Activated naive CD4-positive, alpha-beta T cell treated with anti-CD3 and anti-CD28 coated beads, Interleukin-2, amount 50 U/mL, for 72 hours (primary cell): ENCODE measurements at places on chromosomes 3 and 15. TPM values are rescaled to one million over a fixed set of nuclear protein-coding genes. Genes with fewer than 3 reads are reported as not detected.

DNA sequence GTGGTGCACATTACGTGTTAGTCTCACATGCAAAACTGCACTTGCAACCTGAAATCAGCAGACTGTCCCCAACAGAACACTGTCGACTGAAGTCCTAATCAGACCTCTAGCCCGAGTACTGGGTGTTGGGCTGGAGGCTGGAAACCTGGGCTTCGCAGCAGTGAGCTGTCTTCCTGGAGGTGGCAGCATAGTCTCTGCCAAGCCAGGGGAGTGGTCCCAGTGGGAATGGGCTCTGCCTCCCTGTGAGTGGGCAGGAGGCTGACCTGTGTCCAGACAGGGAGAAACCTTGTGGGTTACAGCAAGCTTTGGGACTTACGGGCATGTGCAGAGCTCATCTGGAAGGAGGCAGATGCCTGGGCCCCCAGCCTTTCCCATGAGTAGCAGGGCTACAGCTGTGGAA, 38.2 kb upstream of the MYZAP start:
- no peak for DNase-seq

DNA sequence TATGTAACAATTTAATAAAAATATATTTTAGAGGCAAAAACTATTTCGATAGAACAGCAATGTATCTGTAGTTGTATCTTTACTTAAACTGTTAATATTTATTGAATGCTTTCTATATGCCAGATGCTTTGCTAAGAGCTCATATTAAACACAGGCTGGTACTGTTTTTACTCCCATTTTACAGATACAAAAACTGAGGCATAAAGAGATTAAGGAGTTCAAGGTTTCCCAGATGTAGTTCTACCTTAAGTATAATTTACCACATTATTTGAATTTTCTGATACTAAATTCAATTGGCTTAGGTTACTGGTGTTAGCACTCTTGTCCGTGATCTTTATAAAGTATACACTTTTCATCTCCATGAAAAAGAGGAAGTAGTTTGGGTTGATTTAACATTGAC, 149.8 kb downstream of the ROBO2 start:
- DNase-seq, result no peak

DNA sequence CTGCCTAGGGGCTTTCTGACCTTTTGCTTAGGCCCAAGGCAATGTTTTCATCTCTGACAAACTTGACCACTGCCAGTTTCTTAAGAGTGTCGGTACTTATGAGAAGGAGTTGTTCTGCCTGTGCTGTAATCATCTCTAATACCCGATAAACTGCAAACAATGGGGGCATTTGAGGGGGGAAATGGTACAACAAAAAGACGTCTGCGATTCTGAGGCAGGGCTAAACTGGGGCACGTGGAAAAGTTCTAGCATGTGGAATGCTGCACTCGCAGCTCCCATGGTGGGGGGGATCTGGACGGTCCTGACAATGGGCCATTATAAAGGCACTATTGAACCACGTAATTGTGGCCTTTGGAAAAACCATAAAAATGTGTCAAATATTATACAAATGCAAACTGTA, 73.1 kb upstream of the SAMMSON start:
- no peak for DNase-seq

GRCh38 chr3:71962561-71963240, 177.8 kb upstream of the PROK2 start:
- DNase-seq, result no peak

DNA sequence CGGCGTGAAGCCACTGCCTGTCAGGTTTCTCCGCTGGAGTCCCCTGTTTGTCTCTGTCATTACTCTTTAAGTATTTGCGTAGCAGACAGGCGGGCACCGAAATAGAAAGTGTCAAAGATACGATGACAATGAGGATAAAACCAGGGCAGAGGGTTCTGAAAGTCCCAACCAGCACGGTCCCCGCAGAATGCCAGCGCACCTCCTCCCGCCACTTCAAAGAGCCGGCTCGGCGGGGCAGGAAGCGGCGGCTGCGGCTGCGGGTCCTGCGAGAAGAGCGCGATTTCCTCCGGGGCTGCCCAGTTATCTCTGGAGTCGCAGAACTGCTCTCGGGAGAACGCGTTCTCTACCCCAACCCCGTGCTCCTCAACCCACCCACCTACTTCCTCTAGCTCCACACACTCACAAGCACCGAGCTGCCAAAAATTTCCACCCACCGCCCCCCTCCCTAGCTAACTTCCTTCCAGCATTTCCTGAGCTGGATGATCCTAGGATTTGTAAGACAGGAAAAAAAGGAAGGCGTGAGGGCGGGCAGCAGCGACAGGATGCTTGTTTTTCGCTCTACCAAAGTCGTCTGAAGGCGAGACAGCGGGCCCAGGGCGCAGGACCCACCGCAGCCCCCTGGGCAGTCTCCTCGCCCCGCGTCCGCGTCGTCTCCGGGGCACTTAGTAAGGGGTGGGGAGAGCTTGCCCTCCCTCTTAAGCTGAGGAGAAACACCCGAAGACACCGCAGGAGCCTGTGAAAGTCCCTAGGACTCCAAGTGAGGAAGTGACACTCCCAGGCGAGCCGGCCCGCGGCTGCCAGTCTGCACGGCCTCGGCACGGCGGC, at the start of gene ARHGAP31:
TSS of gene ARHGAP31 (plus strand) at position 513 of the 825 bp plus-strand sequence. CDS start 522 bp downstream, outside the sequence.
- peak; percentile 96 for DNase-seq

DNA sequence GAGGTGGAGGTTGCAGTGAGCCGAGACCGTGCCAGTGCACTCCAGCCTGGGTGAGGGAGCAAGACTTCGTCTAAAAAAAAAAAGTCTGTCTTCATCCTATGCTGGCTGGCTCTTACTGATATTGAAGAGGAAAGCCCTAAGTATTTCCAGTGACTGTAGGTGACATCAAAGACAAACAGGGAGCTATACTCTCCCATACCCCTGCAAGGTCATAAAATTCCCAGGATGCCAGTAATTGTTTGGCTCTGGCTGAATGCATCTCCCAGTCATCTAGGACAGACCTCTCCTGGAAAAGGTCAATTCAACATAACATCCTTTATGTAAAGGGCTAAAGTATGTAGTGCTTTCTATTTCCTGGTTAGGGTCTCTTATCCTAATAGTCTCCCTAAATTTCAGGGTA, 8.0 kb downstream of the ZBBX start:
- no peak for DNase-seq

GRCh38 chr3:77887611-77888010, 847.7 kb downstream of the ROBO2 start:
- DNase-seq, result no peak

DNA sequence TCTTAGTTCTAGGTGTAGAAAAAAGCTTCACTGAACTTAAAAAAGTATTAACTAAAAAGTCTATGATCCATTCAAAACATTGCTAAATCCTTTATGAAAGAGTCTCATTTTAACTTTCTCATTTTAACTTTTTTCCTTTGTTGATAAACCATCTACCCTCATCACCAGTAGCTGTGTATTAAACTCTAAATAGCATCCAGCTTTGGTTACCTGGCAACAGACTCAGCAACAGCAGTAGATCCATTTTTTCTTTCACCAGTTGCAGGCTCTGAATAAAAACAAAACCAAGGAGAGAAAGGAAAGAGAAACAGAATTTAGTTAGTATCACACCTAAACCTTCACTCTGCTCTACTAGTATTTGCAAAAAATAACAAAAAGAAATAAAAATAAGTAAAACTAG, 51.6 kb downstream of the TP53BP1 start:
- DNase-seq, result no peak

DNA sequence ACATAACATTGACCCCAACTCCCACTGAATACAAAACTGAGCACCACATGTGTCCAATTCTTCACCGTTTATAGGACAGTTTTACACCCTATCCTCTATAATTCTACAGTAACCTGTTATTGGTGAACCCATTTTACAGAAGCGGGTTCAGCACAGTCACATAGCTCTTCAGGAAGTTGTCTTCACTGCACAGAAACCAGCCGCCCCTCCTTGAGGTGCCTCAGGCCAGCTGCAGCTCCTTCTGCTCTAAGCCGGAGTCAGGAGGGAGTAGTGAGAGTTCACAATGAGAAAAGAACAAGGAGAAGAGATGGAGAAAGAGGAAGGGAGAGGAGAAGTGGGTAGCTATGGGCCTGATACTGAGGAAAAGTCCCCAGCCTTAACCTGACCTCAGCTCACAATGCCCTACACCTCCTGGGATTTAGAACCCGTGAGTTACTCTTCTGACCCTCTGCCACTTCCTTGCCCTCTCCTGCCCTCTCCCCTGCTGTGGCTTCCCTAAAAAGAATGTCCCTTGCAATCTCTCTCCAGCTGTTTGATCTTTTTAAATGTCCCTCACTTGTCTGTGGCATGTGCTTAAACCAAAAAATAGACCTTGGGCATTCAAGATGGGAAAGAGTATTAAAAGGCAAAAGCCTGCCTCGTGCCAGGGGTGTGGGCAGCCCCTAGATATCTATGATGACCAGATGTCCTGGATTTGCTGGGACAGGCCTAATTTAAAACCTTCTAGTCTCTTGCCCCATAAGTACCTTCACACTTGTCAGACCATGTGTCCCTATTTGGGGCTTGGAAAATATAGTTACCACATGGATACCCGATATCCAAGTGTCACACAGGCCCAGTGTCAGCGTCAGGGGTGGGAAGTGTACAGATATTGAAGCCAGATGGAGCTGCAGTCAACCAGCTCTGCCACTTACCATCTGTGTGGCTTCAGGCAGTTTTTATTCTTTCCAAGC, 71.3 kb upstream of the HES1 start:
- no peak for DNase-seq

DNA sequence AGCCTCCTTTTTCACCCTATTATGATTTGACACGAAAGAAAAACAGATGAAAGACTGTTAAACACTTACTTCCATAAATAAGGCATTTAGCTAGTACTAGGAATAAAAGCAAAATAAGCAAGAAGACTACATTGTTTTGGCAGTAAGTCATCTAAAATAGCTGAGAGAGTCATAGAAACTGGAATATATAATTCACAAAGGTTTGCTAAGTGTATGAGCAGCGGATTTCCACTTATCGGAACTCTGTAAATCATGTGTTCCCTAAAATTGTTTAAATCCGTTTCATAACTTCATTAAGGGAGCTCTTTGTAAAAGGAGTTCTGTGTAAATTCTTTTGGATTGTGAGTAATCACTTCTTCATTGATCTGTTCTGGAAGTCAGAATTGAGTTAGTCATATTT, 202.5 kb upstream of the CBLB start:
- no peak for DNase-seq

GRCh38 chr15:99963096-99963825, 230.0 kb upstream of the LYSMD4 start:
- DNase-seq, result no peak

DNA sequence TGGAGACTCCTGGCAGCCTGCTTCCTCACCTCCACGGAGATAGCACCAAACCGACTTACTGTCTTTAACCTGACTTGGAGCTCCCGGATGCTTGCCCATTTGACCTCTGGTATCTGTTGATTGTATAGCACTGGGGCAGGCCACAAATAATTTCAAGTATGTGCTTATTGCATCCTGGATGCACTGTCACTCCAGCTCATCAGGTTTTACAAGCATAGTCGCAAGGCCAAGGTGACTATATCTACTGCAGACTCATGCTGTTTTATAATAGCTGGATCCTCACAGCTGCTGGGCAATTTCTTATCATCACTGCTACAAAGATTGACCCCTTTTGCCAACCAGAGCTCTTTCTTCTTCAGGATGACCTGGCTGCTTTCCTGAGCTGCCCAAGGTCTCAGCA, 45.6 kb downstream of the PEX5L start:
- no peak for DNase-seq

GRCh38 chr15:64842986-64843561, 1.4 kb downstream of the PLEKHO2 start:
- no peak for DNase-seq

DNA sequence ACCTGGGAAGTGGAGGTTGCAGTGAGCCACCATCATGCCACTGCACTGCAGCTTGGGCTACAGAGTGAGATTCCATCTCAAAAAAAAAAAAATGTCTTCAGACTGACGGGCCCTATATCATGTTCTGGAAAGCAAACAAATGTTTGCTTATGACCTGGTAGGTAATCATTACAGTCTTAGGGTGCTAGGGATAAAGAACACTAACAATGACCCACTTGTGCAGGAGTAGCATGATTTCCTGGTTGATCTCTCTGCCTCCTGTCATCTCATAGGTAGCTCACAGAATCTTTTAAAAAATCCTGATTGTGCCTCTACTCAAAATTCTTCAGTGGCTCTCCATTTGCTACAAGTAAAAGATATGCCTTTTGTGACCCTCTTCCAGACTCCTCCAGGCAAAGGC, 74.5 kb upstream of the TSPAN3 start:
- DNase-seq, result no peak

DNA sequence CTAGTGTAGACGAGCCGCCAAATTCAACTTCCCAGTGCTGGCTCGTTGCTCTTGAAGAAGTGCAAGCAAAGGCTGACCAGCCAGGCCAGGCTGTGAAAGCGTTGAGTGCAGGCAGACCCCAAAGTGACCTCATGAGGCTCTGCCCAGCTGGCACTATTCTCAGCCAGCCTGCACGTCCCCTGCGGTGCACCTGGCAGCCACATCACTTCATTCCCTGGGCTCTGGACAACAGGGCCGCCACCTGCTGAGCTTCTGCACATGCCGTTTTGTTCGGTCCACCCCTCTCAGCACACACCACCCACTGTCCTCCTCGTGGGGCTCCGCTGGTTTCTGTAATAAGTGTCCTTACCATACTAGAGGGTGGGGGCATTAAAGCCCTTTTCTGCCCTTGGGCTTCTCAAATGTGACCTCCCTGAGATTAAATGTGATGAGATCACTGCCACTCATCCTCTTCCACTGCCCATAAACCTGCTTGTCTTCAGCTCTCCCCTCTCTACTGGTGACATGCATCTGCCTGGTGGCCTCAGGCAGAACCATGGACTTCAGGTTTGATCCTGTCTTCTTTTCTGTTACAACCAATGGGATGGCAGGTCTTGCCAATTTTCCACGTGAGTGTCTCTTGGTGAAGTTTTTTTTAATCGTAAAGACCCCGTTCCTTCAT, 6.1 kb downstream of the RASGRF1 start:
- DNase-seq, result no peak

- DNase-seq, result no peak
These were observed 121.0 kb upstream of the PRR20G start for GRCh38 chr3:127408684-127409420.

GRCh38 chr15:42356851-42357250, 2.5 kb upstream of the CAPN3 start:
- no peak for DNase-seq

DNA sequence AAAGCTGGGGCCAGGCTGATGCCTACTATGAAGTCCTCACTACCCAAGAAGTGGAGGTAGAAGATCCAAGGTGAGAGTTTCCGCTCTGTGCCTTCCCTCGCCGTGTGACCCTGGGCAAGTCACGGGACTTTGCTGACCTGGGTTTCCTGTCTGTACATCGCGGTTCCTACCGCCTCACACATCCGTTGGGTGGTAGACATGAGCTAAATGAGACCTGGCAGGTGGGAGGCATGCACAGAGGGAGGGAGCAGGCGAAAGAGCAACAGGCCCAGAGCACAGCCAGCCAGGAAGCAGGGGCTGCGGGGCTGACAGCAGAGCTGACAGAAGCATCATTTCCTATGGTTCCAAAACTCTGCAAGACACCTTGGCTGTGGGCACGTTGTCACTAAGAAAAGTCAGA, 157.3 kb upstream of the BHLHE40 start:
- peak; percentile 68 for DNase-seq

- no peak for DNase-seq
These were observed 87.3 kb downstream of the TFG start for GRCh38 chr3:100796556-100796955.

Gene PATL2
- total RNA-seq, result 12.4 TPM

Gene MYZAP
- not detected for total RNA-seq

Gene NDN
- total RNA-seq, result 0.27 TPM

Gene IL5RA
- total RNA-seq, result not detected
